ENCODE measurements at places on chromosomes 4 and X.
A peak's percentile ranks its signal among the peaks of the same experiment; 100 is the strongest.

DNA sequence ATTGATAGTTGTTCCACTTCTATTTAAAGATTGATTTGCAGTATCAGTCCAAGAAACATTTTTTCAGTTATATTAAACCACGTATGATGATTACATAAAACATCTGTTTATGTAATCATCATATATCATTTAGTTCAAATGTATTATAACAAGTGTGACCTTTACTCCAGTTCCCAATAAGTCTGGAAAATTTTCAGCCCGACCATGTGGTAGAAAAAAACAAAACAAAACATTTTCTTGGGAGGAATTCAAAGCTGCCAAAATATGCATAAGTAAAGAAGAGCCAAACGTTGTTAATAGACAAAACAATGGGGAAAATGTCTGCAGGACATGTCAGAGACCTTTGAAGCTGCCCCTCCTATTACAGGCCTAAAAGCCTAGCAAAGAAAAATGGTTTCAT, 709.1 kb downstream of the FAT4 start:
- DNase-seq: peak; percentile 41

- DNase-seq: no peak
Measured at GRCh38 chr4:54359919-54360650, 131.0 kb downstream of the PDGFRA start.

DNA sequence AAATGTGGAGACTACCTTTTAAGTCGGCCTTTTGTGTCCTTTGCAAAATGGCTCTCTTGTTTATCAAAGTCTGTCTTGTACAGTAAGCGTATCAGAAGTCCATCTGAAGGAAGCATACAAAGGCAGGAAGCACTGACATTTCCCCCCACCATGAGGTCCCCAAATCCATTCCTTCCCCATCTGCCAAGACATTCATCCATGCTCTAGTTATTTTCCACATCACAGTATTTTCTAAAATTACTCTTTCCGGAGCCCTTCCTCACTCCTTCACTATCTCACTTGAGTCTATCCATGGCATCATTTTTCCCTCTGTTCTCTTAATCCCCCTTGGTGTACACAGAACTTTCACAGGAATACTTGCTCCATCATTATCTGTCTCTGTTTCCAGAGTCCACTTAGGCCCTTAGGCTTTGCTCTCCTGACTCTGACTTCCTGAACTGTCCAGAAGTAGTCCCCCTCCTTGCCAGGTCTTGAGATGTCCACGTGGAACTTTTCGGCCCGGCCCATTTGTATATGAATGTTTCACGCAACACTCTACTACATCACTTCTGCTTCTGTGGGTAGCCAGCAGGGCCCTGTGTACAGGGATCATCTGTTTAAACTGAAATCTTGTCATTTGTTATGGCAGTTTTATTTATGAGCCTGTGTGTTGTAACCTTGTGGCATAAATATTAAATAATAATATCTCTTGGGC, 2.1 kb downstream of the SEL1L3 start:
- DNase-seq: no peak

DNA sequence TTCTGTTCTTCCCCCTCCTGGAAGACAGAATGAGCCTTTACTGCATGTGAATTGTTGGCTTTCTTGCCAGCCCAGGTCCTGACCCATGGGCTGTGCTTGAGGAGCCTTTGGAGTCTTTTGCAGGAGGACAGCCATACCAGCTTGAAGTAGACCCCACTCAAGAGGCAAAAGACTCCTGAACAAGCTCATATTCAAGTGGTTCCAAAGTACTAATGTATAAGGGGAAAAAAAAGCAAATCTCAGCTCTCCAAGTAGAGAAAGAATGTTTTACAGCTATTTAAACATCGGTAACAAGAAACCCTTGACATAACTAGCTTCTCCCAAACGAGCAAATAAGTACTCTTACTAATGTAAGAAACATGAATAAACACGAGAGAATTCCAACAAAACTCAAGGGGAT, 174.9 kb upstream of the MXRA5 start:
- DNase-seq: peak; percentile 17
